Stimulated activated CD4-positive, alpha-beta T cell treated with anti-CD3 and anti-CD28 coated beads, Interleukin-1b, Interleukin-23, amount 100 ng/mL, for 4 hours (primary cell): ENCODE measurements at places on chromosomes 2 and 18.

DNA sequence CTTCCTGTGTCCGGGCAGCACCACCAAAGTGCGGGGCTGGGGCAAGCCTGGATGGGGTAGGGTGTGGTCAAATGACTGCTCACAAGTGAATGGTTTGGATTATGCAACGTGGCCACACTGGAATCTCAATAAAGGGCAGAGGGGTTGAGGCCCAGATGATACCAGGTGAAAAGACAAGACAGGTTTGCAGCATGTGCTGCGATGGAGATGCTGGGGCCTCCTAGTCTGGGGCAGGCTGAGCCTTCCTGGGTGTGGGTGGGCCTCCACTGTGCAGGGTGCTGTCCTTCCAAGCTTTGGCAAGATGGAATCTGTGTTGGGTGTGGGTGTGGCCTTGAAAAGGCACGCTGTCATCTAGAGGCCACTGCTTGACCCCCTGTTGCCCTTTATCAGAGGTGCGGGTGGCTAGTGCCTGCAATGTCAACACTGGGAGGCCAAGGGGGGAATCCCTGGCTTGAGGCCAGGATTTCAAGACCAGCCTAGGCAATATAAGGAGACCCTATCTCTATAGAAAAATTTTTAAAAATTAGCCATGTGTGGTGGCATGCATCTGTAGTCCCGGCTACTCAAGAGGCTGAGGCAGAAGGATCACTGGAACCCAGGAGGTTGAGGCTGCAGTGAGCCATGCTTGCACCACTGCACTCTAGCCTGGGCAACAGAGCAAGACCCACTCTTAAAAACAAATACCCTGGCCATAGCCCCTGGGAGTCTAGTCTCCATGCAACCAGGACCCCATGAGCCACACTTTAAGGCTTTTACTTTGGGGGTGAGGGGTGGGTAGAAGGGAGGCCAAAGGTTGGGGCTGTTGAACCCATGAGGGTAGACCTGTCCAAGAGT is 13.8 kb downstream of the RRM2 start:
- DNase-seq, result no peak

- DNase-seq, result no peak
Measured at GRCh38 chr18:51568151-51568550, 370.7 kb upstream of the MEX3C start.

- DNase-seq, result no peak
Measured at GRCh38 chr2:42071791-42072190, 24.0 kb downstream of the PKDCC start.

DNA sequence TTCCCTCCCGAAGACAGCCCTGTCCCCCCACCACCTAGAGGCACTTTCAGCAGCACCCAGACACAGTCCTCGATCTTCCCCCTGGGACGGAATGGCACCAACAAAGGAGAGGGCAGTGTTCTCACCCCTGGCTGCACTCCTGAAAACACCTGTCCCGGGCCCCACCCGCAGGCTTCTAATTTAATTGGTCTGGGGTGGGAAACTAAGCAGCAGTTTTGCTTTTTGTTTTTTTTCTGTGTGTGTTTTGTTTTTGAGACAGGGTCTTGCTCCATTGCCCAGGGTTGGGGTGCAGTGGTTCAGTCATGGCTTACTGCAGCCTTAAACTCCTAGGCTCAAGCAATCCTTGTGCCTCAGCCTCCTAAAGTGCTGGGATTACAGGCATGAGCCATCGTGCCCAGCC is 38.4 kb upstream of the REL start:
- DNase-seq, result no peak

- DNase-seq, result no peak
Measured at GRCh38 chr18:22173928-22174301, 4.5 kb downstream of the GATA6 start.
